ENCODE measurements at places on chromosomes 1 and 21.

DNA sequence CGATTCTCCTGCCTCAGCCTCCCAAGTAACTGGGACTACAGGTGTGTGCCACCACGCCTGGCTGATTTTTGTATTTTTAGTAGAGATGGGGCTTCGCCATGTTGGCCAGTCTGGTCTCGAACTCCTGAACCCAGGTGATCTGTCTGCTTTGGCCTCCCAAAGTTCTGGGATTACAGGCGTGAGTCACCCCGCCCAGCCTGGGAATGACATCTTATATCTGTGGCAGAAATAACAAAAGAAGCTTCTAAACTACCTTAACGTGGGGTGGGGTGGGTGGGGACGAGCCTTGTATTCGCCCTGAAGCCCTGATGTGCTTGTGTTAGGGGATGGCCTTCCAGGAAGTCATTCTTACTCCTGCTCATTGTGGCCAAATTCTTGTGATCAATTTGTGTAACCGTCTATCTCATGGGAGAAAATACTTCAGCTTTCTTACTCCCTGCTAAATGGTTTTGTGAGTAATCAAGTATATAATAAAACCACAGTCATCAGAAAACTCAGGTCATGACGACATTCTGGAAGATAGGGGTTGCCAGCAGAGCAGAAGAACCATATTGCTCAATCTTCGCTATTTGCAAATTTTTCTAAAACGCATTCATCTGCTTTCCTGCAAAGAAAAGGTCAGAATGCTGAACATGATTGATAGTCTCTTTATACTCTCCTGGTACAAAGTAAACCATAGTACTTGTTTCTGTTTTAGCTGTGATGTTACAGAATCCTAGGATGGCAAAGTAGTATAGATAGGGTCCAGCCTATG is 63.2 kb downstream of the DIRAS3 start:
- DNase-seq = peak; percentile 93

- DNase-seq = peak; percentile 90
These were observed 71.2 kb downstream of the DPYD start for GRCh38 chr1:97849345-97850340.

GRCh38 chr1:189669846-189670245 is 807.8 kb downstream of the BRINP3 start:
- DNase-seq = peak; percentile 47

DNA sequence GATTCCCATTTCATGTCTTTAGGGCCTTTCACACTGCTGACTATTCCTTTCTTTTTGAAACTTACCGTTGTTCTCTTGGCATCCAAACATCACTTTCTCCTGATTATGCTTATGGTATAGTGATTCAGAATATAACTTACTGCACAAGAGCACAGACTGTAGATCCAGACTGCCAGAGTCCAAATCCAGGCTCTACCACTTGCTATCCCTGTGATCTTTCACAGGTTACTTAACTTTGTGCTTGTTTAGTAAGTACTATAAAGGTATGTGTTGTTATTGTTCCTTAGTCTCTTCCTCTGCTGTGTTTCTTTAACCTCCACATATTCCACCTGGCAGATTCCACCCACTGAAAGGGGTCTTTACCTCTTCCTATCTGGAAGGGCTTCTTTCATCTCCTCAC is 8.4 kb downstream of the SCMH1 start:
- DNase-seq = no peak

GRCh38 chr1:27102707-27103468 is 52.0 kb downstream of the SLC9A1 start:
- DNase-seq = peak; percentile 67
